ENCODE measurements at places on chromosomes 5 and 9. TPM values are rescaled to one million over a fixed set of nuclear protein-coding genes. Genes with fewer than 3 reads are reported as not detected.

- no peak overlapping the region for H3K4me3 ChIP-seq
- no peaks in the 10 kb centered on the region for H3K27me3 ChIP-seq
- H3K36me3 ChIP-seq, result no peaks in the 10 kb centered on the region
- H3K4me1 ChIP-seq, result no peaks in the 10 kb centered on the region
- H3K27ac ChIP-seq, result no peak overlapping the region
Measured at GRCh38 chr9:6965566-6965965, 207.8 kb downstream of the KDM4C start.

GRCh38 chr5:173883347-173883924, 4.7 kb upstream of the CPEB4 start:
- no peak for DNase-seq
- H3K27me3 ChIP-seq, result no peaks in the 10 kb centered on the region
- no peak overlapping the region for H3K27ac ChIP-seq
- peaks cover 29% of the 10 kb centered on the region for H3K4me1 ChIP-seq

DNA sequence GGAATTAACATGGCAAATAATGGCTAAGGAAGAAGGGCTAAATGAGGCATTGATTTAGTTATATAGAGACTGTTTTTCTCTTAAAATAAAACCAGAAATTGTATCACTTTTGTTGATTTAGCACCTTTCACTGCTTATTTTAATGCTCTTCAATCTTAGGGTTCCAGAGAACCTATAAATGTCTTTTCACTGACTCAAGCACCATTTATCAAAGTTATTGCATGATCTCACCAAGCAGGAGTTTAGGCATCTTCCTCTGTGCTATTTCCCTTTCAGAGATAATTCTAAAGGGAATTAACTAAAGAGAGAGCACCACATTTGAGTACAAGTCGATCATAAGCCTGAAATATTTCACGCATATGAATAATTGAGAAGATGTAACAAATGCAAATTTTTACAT, 357.1 kb downstream of the CDH18 start:
- no peak overlapping the region for H3K27ac ChIP-seq
- no peak overlapping the region for H3K4me3 ChIP-seq
- H3K27me3 ChIP-seq, result no peaks in the 10 kb centered on the region
- no peaks in the 10 kb centered on the region for H3K4me1 ChIP-seq
- no peak for DNase-seq
- no peaks in the 10 kb centered on the region for H3K36me3 ChIP-seq

DNA sequence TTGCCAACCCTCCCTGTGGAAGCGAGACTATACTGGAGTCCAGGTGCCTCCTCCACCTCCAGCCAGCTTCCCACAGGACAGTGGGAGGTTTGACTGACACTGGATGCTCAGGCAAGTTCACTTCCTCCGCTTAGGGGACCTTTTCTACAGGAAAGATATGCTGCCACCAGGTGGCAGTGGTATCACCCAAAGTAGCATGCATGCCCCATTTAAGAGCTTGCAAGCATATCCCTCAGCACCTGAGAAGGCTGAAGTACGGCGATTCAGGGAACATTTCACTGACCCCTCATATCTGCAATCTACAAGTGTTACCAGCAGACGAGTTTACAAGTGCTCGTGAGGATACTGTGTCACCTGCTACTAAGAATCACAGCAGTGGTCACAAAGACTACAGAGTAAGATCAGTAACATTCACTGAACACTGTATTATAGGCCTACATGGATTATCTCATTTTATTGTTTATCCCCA, 75.5 kb downstream of the KLHL3 start:
- H3K27ac ChIP-seq, result no peak overlapping the region
- H3K36me3 ChIP-seq, result no peaks in the 10 kb centered on the region
- DNase-seq, result no peak
- H3K27me3 ChIP-seq, result no peaks in the 10 kb centered on the region

DNA sequence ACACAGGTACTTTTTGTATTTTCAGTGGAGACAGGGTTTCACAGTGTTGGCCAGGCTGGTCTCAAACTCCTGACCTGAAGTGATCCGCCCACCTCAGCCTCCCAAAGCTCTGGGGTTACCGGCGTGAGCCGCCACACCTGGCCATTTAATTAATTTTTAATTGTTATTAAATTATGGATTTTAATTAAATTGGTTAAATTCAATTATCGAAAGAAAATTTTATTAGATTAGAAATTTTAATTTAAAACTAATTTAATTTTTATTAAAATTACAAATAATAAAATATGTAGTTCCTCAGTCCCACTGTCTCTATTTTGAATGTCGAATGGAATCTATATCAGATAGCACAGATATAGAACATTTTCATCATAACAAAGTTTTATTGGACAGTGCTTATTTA, 416.5 kb downstream of the GABRG2 start:
- no peak overlapping the region for H3K4me3 ChIP-seq
- H3K27ac ChIP-seq, result no peak overlapping the region
- no peaks in the 10 kb centered on the region for H3K4me1 ChIP-seq
- DNase-seq, result no peak

DNA sequence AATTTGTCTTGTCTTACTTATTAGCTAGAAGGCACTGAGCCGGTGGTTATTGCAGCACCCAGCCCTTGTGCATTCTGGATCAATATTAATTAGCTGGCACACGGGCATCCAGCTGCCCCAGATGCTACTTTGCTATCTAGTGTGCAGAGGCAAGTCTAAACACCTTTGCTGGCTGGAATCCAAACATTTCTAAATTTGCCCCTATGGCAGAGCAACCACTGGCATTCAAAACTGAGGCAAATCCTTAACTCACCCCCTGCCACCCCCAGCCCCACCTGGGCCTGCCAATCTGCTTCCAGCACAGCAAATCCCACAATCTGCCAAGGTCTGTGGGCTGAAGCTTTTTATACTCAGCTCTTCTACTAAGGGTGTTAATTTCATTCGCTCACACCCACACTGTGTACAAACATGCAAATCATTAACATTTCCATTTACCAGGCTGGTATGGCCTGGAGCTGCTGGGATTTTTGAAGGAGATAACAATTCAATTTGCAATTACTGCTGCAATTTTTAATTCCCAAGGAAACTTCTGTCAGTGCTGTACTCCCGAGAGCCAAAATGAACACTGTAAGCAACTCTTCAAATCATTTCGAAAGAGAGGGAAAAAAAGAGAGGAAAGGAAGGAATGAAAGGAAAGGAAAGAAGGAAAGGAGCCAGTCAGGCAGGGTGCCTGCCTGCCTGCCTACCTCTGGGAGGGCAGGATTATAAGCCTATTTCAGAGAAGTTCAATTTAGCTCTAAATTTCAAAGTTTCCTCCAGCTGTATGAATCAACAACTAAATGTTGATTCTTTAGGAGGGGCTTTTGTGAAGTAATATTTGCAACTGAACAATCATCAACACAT, 35.5 kb downstream of the RAPGEF1 start:
- no peaks in the 10 kb centered on the region for H3K36me3 ChIP-seq
- H3K4me1 ChIP-seq, result peaks cover 58% of the 10 kb centered on the region
- no peak for DNase-seq
- peak overlapping the region; percentile 84 for H3K27ac ChIP-seq

DNA sequence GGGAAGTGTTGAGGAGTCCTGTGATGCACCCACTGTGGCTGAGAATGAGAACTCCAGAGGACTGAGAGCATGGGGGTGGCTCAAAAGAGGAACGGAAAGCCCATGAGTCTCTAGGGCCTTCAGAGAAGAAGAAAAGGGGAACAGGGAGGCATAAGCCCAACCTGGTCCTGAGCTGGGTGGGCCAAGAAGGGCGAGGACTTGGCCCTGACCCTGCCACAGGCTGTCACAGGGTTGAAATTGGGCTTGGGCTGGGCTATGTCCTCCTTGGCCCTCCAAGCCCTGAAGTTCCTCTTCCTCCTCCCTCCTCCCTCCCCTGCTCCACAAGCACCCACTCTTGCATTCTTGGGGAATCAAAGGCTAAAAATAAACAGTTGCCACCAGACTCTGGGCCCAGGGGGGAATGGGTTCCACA, 49.3 kb upstream of the PPARGC1B start:
- no peak overlapping the region for H3K4me3 ChIP-seq
- no peaks in the 10 kb centered on the region for H3K4me1 ChIP-seq
- H3K27me3 ChIP-seq, result no peaks in the 10 kb centered on the region
- no peak overlapping the region for H3K27ac ChIP-seq

Gene RABL6
- total RNA-seq, result 78.4 TPM

Measured in upper lobe of left lung (tissue), 6 donors.